NCI-H1105 treated with DMSO at 0.1 percent for 48 hours (cell line): ENCODE measurements at places on chromosomes 5 and 9.

DNA sequence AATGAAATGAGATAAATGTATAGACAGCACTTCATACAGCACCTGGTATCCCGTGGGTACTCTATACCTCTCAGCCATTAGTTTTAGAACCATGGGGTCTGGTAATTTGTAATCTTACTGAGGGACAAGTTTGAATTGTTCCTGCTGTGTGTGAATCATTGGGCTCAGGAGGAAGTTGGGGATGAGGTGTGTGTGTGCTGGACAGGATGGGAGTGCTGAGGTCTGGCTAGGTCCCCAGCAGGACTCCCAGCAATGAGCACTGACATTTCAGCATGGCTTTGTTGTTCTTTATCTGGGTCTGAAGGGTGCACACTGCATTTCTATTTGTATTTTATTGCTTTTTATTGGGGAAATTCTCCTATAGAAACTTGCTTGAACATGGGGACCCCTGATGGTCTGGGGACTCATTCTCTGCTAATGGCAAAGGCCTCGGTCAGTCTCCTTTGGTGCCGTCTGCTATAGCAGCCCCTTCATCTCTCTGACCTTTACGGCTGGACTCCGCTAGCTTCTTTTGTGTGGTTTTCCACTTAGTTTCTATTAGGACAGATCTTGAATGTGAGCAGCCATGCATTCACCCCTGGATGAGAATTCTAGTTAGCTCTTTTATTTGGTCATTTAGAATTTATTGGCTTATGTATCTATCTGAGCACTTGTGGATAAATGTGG, 98.1 kb downstream of the SREK1 start:
- no peak for DNase-seq

GRCh38 chr9:131273856-131274673, 2.2 kb downstream of the FAM78A start:
- DNase-seq: no peak

DNA sequence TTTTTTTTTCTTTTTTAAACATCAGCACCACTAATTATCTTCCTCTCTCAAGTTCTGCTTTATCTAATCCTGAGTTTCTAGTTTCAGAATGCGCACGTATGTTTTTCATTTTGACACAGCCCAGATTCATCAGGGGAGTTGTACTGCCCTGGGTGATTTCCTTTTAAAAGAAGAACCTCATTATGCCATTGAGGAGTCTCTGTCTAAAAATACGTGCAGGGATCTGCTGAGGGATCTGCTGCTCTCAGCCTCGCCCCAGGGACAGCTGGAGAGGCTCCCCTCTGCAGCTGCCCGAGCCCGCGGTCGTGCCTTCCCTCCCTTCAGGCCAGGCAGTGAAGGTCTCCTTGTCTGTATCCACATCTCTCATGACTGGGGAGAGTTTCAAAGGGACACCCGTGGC, 273.1 kb downstream of the ARHGEF28 start:
- DNase-seq: no peak

DNA sequence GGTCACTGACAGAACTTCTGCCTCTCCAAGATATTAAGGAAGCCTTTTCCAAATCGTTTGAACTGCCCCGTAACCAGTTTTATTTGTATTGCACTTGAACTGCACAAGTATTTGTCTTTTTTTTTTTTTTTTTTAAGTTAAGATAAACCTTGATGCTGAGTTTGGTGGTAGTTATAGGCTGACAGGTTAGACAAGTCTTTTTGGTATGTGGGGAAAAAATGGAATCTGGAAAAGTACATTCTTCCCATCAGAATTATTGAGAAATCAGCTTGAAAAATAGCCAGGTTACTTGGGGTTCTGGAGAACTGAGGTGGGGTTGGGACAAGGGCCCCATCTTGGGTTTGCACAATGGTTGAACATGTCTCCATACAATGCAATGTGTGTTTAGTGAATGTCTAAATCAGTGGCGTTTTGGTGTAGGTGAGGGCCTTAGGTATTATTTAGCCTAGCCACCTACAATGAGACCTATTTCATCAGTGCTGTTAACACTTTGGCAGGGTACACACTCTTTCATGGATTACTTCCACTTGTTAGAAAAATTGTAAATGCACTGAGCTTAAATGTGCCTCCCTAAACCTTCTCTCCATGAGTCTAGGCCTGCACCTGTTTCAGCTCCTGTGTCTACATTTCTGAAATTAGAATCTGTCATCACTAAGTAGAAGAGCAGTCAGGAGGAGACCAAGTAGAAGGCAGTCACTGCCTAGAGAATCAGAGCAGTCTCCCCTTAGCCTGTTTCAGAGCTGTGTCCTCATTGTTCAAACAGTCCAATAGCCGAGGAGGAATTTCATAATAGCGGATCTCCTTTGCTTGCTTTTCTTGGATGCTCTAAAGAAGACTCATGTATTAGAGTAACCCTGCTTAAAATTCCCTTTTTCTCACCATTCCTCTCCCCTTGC, 140.0 kb upstream of the HMHB1 start:
- DNase-seq: no peak

DNA sequence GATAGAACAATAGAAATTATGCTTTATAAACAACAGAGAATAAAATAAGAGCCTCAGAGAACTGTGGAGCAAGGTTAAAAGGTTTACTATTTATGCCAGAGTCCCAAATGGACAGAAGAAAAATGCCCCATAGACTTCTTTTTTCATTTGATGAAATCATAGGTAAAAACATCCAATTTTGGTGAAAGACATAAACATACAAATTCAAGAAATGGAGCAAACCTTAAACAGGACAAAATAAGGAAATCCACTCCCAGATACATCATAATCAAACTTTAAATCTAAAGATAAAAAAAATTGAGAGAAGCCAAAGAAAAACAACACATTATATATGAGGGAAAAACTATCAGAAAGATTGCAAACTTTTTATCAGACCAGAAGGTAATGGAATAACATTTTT, 182.8 kb downstream of the GADD45G start:
- no peak for DNase-seq

GRCh38 chr5:66908230-66908629, 288.4 kb downstream of the CD180 start:
- DNase-seq: no peak
